D721Med (cell line): ENCODE measurements at places on chromosomes 1 and 21.

- DNase-seq, result no peak
Measured at GRCh38 chr1:151273924-151274466, 8.1 kb upstream of the ZNF687 start.

GRCh38 chr1:237507005-237507404 is 383.7 kb downstream of the ZP4 start:
- no peak for DNase-seq

- no peak for DNase-seq
Measured at GRCh38 chr1:247924868-247925267, at the start of gene OR2AJ1. Gene OR2AJ1 (plus strand): TSS chr1:247924889. CDS start chr1:247933769, 8,880 bp downstream.

GRCh38 chr1:67793562-67793961 is 39.7 kb downstream of the GNG12 start:
- no peak for DNase-seq

GRCh38 chr21:17964716-17965115 is 145.6 kb upstream of the C21orf91 start:
- no peak for DNase-seq

DNA sequence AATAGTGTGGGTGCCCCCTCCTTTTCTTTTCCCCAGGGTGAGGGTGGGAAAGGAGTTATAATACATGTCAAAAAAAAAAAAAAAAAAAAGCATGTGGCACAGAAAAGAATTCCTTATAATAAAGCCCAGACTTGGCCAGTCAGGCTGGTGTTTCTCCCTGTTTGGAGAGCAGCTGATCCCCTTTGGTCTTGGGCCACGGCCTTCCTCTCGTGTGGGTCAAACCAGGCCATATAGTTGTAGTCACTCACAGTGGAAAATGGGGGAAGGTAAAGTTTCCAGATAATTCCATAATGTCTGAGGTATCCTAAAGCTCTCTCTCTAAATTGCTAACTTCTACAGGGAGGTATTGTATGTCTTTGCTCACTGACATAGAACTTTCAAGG is 22.0 kb downstream of the CLIC6 start:
- no peak for DNase-seq

DNA sequence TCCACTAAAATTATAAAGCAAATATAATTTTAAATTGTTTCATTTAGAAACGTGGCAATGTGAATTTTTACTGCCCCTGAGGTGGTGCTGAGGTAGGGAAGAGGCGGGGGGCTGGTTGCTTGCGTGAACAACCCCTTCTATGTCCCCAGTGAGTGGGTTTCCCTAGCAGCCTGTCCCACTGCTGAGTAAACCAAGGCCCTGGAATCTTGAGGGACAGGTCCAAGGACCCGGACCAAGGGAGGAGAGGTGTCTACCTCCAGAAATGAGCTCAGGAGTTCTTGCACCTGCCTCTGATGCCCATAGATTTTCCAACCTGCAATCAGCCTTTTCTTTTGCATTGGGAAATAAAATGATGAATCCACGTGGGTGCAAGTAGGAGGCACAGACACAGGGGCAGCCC is 649 bp upstream of the LDLRAD1 start:
- DNase-seq, result no peak

GRCh38 chr21:44260791-44261631 is 686 bp downstream of the DNMT3L start:
- no peak for DNase-seq
